ENCODE measurements at places on chromosomes 12 and 14.

- H3K4me1 ChIP-seq: peaks cover 11% of the 10 kb centered on the region
- H3K36me3 ChIP-seq: no peaks in the 10 kb centered on the region
- no peaks in the 10 kb centered on the region for H3K27me3 ChIP-seq
- H3K4me3 ChIP-seq: no peak overlapping the region
- H3K27ac ChIP-seq: no peak overlapping the region
Observed at GRCh38 chr14:105377555-105378182, 20.7 kb upstream of the TEX22 start.

- H3K27ac ChIP-seq: no peak overlapping the region
- no peak for DNase-seq
- no peaks in the 10 kb centered on the region for H3K4me1 ChIP-seq
- no peaks in the 10 kb centered on the region for H3K27me3 ChIP-seq
- no peak overlapping the region for H3K4me3 ChIP-seq
Observed at GRCh38 chr12:40446385-40446784, 221.6 kb downstream of the LRRK2 start.

DNA sequence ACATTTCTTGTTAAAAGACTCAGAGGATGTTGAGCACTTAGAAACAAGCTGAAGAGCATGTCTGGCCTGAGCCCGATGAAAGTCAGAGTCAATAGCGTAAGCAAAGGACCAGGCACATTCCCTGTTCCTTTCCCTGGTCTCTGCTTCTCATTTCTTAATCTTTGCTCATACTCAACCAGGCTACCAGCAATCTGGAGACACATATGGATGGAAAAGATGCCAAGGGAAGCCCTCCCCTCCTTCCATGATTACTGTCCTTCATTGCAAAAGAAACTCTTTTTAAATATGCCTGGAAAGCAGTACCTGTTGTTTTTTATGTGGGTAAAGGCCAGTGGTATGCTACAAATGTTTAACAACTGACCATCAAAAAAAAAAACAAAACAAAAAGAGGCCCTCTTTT is 44.2 kb upstream of the PLEKHG7 start:
- no peak for DNase-seq
- no peaks in the 10 kb centered on the region for H3K27me3 ChIP-seq
- no peak overlapping the region for H3K4me3 ChIP-seq
- no peaks in the 10 kb centered on the region for H3K36me3 ChIP-seq

GRCh38 chr14:89963288-89963978 is 7.7 kb downstream of the TDP1 start:
- H3K27ac ChIP-seq: no peak overlapping the region
- H3K27me3 ChIP-seq: no peaks in the 10 kb centered on the region
- DNase-seq: no peak
- no peaks in the 10 kb centered on the region for H3K4me1 ChIP-seq

DNA sequence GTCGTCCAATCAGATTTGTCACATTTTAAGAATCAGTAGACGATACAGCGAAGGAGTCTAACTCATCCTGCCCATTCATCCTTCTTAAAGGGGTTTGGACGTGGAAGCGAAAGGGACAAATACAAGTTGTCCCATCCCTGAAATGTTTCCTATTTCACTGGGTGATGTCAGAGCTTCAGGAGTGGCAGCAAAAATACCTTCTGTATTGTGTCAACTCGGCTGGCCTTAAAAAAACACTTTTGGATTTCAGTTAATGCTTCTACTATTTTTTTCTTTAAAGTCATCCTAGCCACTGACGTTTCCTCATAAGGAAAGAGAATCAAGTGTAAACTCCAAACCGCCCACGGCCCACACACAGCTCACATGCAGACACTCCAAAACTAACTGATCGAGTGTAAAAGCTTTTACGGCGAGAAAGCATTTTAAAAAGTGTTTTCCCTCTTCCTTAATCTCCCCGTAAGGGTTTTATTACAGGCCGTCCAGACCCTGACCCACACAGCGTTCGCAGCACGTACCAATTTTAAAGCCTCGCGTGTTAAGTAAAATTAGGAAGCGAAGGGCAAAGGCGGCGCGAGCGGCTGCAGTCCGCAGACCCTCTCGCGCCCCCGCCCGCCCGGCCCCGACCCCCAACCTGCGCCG is 593 bp downstream of the CFL2 start:
- no peaks in the 10 kb centered on the region for H3K27me3 ChIP-seq
- peak overlapping the region; percentile 93 for H3K4me3 ChIP-seq
- H3K27ac ChIP-seq: peak overlapping the region; percentile 94
- DNase-seq: no peak

- no peaks in the 10 kb centered on the region for H3K4me1 ChIP-seq
- no peaks in the 10 kb centered on the region for H3K27me3 ChIP-seq
- H3K4me3 ChIP-seq: no peak overlapping the region
- no peak overlapping the region for H3K27ac ChIP-seq
Observed at GRCh38 chr14:101034986-101035385, 131.5 kb upstream of the RTL1 start.

GRCh38 chr12:99381992-99382391 is 265.6 kb upstream of the GARIN6 start:
- H3K36me3 ChIP-seq: no peaks in the 10 kb centered on the region
- H3K4me1 ChIP-seq: no peaks in the 10 kb centered on the region
- no peak for DNase-seq
- no peak overlapping the region for H3K4me3 ChIP-seq

- H3K4me1 ChIP-seq: no peaks in the 10 kb centered on the region
- H3K27me3 ChIP-seq: no peaks in the 10 kb centered on the region
- no peaks in the 10 kb centered on the region for H3K36me3 ChIP-seq
- H3K27ac ChIP-seq: no peak overlapping the region
- DNase-seq: no peak
Observed at GRCh38 chr12:72057330-72057914, 118.8 kb downstream of the TPH2 start.

DNA sequence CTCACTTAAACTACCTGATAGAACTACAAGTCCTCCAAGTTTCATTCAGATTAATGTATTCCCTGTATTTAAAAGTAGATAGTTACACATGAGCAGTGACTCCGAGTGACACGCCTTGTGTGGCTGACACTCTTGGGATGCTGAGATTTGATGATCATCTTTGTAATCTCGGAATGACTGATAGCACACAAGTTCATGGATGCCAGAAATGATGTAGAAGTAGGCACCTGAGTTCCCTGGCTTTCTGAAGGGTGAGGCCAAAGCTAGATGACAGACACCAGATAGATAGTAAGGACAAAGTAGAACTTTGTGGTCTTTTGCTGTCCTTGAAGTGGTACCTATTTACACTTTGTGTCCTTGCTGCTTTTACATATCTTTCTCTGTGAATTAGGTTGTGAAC is 491.2 kb downstream of the PCNX1 start:
- H3K36me3 ChIP-seq: no peaks in the 10 kb centered on the region
- DNase-seq: no peak
- H3K4me1 ChIP-seq: peaks cover 29% of the 10 kb centered on the region
- no peaks in the 10 kb centered on the region for H3K27me3 ChIP-seq
- peak overlapping the region; percentile 52 for H3K27ac ChIP-seq

- no peaks in the 10 kb centered on the region for H3K36me3 ChIP-seq
- H3K27ac ChIP-seq: no peak overlapping the region
- no peak for DNase-seq
- no peak overlapping the region for H3K4me3 ChIP-seq
- no peaks in the 10 kb centered on the region for H3K4me1 ChIP-seq
Observed at GRCh38 chr12:103249607-103250006, 246.2 kb downstream of the C12orf42 start.

GRCh38 chr12:2820432-2820831 is 8.0 kb downstream of the ITFG2 start:
- H3K4me3 ChIP-seq: no peak overlapping the region
- H3K27ac ChIP-seq: no peak overlapping the region
- H3K4me1 ChIP-seq: no peaks in the 10 kb centered on the region
- DNase-seq: no peak

- no peak overlapping the region for H3K4me3 ChIP-seq
- DNase-seq: no peak
- no peak overlapping the region for H3K27ac ChIP-seq
- H3K36me3 ChIP-seq: no peaks in the 10 kb centered on the region
- H3K4me1 ChIP-seq: no peaks in the 10 kb centered on the region
Observed at GRCh38 chr14:29391231-29391630, 536.4 kb downstream of the PRKD1 start.

- H3K27ac ChIP-seq: no peak overlapping the region
- H3K36me3 ChIP-seq: no peaks in the 10 kb centered on the region
- no peak overlapping the region for H3K4me3 ChIP-seq
- no peaks in the 10 kb centered on the region for H3K27me3 ChIP-seq
Observed at GRCh38 chr14:77914073-77914721, 114.3 kb downstream of the ADCK1 start.

DNA sequence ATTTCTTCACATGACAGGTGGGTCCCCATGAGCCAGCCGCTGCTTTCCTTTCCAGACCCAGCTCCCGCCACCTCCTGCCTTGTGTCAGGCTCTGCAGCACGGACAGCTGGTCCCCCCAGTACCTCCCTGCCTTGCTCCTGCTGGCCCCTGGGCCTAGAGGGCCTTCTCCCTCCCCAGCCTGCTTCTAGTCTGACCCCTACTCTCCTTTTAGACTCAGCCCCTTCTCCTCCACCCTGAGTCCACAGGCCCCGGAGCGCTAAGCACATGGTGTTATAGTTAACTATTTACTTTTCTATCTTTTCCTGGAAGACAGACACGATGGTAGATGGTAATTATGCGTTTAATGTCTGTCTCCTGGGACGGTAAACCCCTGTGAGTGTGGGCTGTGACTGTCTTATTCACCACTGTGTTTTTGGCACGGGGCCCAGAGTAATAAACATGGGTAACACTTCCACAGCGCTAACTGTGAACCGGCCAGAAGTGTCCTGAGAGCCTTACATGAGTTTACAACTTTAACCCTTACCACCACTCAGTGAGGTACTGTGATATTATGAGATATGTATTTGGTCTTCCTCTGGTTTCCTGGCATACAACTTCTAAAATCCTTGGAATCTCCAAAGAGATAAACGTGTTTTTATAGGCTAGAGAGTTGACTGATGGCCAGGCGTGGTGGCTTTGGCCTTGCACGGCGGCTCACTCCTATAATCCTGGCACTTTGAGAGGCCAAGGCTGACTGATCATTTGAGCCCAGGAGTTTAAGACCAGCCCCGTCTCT is 41.2 kb downstream of the DGLUCY start:
- no peak for DNase-seq
- no peak overlapping the region for H3K4me3 ChIP-seq
- H3K27ac ChIP-seq: peak overlapping the region; percentile 70
- peaks cover 37% of the 10 kb centered on the region for H3K36me3 ChIP-seq
- H3K27me3 ChIP-seq: no peaks in the 10 kb centered on the region

- DNase-seq: no peak
- H3K27me3 ChIP-seq: no peaks in the 10 kb centered on the region
- no peak overlapping the region for H3K4me3 ChIP-seq
- H3K36me3 ChIP-seq: no peaks in the 10 kb centered on the region
Observed at GRCh38 chr14:33019346-33019745, 80.7 kb downstream of the NPAS3 start.

- H3K27me3 ChIP-seq: no peaks in the 10 kb centered on the region
- no peak for DNase-seq
- H3K36me3 ChIP-seq: no peaks in the 10 kb centered on the region
- H3K27ac ChIP-seq: no peak within 1 kb of the TSS
- peak within 1 kb of the TSS; percentile 33 for H3K4me3 ChIP-seq
Observed at GRCh38 chr12:64390275-64390851, at the start of gene C12orf56. TSS of gene C12orf56 (minus strand) at chr12:64390758. CDS start at chr12:64390565, 193 bp downstream.

GRCh38 chr14:63486738-63487137 is 56.4 kb downstream of the PPP2R5E start:
- H3K27me3 ChIP-seq: no peaks in the 10 kb centered on the region
- DNase-seq: no peak
- H3K27ac ChIP-seq: no peak overlapping the region
- H3K36me3 ChIP-seq: peaks cover 7% of the 10 kb centered on the region
- no peak overlapping the region for H3K4me3 ChIP-seq

GRCh38 chr14:29710015-29710414 is 217.6 kb downstream of the PRKD1 start:
- no peaks in the 10 kb centered on the region for H3K36me3 ChIP-seq
- no peak overlapping the region for H3K4me3 ChIP-seq
- H3K27me3 ChIP-seq: no peaks in the 10 kb centered on the region
- no peaks in the 10 kb centered on the region for H3K4me1 ChIP-seq
- H3K27ac ChIP-seq: no peak overlapping the region

- DNase-seq: no peak
- peaks cover 13% of the 10 kb centered on the region for H3K4me1 ChIP-seq
- H3K27ac ChIP-seq: no peak overlapping the region
- no peaks in the 10 kb centered on the region for H3K36me3 ChIP-seq
Observed at GRCh38 chr12:89154743-89155499, 197.4 kb downstream of the DUSP6 start.

- peak overlapping the region; percentile 79 for H3K27ac ChIP-seq
- no peaks in the 10 kb centered on the region for H3K27me3 ChIP-seq
- H3K4me3 ChIP-seq: no peak overlapping the region
- peaks cover 7% of the 10 kb centered on the region for H3K4me1 ChIP-seq
- H3K36me3 ChIP-seq: no peaks in the 10 kb centered on the region
- DNase-seq: no peak
Observed at GRCh38 chr12:14239935-14240872, 125.3 kb upstream of the ATF7IP start.

GRCh38 chr12:19277711-19278110 is 148.2 kb downstream of the PLEKHA5 start:
- H3K27ac ChIP-seq: no peak overlapping the region
- no peaks in the 10 kb centered on the region for H3K4me1 ChIP-seq
- H3K4me3 ChIP-seq: no peak overlapping the region
- no peaks in the 10 kb centered on the region for H3K27me3 ChIP-seq
- DNase-seq: no peak

DNA sequence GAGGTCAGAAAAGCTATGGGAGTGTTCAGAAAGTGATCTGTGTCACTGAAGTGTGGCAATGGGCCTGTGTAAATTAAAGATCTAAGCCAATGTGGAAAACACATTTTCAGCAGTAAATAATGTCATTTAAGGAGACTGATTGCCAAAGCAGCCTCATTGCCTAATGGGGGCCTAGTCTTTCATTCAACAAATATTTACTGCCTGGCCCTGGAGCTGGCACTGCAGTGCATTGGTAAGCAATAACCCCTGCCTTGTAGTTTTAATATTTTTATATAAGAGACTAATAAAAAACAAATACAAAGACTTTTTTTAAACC is 326.6 kb downstream of the BTG1 start:
- peak overlapping the region; percentile 73 for H3K27ac ChIP-seq
- no peak for DNase-seq
- no peak overlapping the region for H3K4me3 ChIP-seq
- H3K36me3 ChIP-seq: no peaks in the 10 kb centered on the region
- H3K4me1 ChIP-seq: peaks cover 28% of the 10 kb centered on the region

GRCh38 chr12:21655591-21655990 is 2.1 kb downstream of the LDHB start:
- DNase-seq: no peak
- H3K36me3 ChIP-seq: no peaks in the 10 kb centered on the region
- peaks cover 10% of the 10 kb centered on the region for H3K4me1 ChIP-seq
- no peak overlapping the region for H3K27ac ChIP-seq
